ENCODE measurements at places on chromosomes 4 and X.

DNA sequence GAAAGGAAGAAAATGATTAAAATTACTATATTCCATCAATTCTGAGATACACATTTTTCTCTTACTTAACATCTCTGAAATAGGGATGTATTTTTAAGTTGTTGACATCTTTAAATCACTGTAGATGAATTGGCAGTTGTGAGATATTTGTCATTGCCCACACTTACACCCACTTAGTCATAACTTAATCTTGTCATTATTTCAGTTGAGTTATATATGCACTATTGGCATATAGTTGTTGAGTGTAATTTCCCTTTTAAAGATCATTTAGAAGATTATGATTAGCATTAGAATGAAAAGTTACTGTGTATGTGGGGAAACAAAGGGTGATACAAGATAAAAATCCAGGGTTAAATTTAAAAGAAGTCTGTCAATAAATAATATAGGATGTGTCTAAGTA is 2.2 kb downstream of the AIMP1 start:
- DNase-seq = no peak

GRCh38 chrX:31265383-31265782 is 193.5 kb upstream of the FTHL17 start:
- no peak for DNase-seq

DNA sequence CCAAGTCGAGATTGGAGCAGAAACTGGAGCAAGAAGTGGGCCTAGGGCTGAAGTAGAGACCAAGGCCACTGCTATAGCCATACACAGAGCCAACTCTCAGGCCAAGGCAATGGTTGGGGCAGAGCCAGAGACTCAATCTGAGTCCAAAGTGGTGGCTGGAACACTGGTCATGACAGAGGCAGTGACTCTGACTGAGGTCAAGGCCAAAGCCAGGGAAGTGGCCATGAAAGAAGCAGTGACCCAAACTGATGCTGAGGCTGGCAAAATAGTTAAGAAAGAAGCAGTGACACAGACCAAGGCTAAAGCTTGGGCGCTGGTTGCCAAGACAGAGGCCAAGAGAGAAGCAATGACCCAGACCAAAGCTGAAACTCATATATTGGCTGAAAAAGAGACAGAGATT is 3.5 kb downstream of the ARMCX4 start:
- DNase-seq = no peak

DNA sequence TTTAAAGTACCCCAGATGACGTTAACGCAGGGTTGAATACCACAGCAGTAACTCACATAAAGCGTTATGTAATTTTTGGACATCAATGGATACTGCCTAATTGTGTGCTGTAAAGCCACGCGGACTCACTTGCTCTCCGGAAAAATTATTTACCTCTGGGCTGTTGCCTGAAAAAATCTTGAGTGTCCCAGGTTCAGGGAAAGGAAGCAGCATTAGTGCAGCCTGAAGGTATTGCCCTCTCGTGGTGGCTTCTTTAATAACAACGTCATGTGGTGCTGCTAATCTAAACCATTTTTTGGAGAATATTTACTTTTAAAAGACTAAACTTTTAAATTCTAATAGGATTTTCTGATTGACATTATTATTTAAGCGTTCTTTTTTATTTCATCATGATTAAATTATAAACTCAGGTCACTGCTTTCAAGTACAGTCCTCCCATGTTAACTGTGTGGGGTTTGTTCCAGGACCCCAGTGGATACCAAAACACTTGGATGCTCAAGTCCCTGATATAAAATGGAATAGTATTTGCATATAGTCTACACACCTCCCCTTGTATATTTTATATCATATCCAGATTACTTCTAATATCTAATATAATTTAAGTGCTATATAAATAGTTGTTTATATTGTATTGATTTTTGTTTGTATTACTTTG is 384.8 kb downstream of the FAM133A start:
- no peak for DNase-seq

GRCh38 chr4:73599182-73599581 is 21.1 kb downstream of the RASSF6 start:
- DNase-seq = no peak

DNA sequence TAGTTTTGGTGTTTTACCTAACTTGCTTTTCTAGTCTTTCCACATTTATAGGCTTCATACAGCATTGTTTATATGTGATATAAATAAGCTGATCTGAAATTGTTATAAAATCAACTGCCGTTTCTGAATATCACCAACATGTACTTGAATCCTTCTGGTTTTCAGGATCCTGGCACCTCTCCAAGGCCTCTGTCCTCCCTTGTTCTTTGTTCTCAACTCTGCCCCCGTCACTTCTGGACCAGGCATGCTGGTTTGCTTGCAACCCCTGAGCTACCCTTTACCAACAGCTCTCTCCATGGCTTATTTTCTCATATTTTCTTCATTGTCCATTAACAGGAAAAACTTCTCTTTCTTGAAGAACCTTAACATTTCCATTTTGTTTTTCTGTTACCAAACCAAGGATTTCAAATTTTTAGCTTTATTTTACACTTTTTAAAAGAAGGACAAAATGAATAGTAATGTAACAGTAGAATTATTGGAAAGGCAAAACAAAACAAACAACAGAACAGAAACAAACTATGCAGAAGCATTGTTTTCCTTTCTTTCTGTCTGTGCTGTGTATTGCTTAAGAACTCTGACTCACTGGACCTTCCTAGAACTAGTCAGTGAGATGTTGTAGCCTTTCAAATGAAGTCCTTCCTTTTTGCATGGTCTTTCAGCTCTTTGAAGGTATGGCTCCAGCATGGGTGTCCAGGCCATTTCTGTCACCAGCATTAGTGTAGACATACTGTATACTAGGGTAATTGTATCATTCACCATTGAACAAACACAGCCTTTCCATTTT is 44.8 kb downstream of the BANK1 start:
- peak; percentile 1 for DNase-seq

DNA sequence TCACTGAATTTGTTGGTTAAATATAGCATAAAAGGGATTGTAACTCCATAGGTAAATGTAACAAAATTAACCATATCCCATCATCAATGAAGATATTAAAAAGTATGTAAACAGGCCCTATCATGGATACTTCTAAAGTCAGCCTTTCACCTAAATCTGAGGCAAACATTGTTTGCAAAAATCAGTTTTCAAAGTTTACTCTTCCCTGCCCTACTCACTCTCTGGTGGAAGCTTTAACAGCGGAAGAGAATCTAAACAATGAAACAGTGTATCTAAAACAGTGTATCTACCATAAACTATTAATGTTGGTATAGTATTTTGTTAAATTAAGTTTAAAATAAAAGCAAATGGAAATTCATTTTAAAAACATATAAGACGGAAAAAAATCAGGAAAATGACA is 21.1 kb downstream of the SMIM14 start:
- DNase-seq = no peak
